ENCODE measurements at places on chromosomes 7 and 10.

DNA sequence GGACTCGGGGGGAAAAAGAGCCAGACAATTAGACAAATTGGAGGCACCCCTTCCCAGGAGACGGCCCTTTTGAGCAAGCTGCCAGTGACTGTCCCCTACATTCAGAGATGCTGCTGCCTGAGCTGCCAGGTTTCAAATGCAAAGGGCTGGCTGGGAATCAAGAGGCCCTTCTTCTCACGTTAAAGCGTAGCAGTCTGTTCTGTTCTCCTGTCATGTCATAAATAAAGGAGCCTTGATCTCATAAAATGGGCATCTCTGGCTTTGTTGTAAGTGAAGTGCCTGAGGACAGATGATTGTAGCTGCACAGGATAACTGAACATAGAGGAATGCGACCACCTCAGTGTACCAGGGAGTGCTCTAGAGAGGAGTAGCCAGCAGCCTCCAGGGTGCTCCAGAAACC, 917.9 kb downstream of the GRID1 start:
- no peak for DNase-seq

- DNase-seq: no peak
Measured at GRCh38 chr7:36272567-36273269, 116.9 kb upstream of the ANLN start.

DNA sequence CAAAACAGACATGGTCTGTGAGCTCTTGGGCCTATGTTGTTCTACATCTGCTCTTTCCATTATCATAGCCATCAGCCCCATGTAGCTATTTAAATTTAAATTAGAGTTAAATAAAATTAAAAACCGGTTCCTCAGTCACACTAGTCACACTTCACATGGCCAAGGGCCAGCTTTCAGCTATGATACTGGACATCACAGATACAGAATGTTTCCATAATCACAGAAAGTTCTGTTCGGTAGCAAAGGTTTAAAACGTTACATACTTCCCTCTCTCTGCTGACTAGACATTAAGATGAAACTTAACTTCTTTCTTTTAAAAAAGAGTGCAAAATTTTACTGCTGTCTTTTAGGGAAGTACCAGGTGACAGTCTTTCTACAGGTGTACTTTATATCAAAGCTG, 43.0 kb downstream of the SRPK2 start:
- DNase-seq: no peak

- DNase-seq: no peak
Measured at GRCh38 chr7:119903085-119903484, 369.9 kb upstream of the KCND2 start.

GRCh38 chr7:155878250-155878649, 66.0 kb upstream of the SHH start:
- no peak for DNase-seq

DNA sequence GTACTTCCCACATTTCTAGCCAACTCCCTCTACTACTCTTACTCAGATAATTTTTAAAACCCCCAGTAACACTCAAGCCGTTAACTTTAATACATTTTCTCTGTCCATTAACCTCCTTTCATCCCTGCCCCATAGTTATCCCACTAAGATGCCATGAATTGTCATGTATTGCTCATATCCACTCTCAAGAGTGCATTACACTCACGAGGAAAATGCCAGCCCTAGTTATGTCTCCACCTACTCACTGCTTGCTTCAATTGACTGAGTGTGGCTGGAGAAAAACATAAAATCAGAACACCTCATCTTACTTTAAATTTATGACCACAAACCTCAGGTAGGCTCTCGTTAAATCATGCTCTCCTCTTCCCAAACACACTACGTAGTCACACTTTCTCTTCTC, 324.1 kb upstream of the NPSR1 start:
- no peak for DNase-seq

DNA sequence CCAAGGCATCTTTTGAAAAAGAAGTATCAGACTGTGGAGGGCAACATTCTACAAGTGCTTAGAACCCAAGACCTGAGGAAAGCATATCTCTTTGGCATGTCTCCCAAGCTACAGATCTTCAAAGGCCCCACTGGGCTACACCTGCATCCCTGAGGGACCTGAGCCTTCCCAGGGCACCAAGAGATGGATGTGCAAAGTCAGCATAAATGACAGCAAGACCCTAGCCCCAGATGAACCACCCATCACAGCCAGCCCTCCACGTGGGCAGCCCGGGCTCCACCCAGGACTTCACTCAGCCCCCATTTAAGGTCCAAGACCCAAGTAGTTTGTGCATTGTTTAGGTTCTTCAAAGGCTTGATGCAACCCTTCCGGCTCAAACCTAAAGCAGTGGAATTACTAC, 123.5 kb downstream of the SFMBT2 start:
- DNase-seq: no peak

- DNase-seq: no peak
Measured at GRCh38 chr7:90945104-90945787, 319.0 kb upstream of the FZD1 start.

DNA sequence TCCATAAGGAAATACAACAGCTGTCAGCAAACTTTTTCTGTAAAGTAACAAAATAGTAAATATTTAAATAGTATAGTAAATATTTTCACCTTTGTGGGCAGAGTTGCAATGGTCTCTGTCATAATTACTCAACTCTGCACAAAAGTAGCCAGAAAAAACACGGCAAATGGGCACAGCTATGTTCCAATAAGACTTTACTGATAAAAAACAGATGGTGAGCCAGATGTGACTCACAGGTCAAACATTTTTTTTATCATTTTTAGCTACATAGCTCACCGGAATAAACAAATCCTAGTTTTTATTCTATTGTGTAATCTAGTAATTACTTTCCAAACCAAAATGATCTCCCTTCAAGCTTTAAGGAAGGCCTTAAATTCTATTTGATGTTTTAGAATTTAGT, 55.3 kb downstream of the NCAPG2 start:
- DNase-seq: no peak

GRCh38 chr7:17474724-17475344, 176.4 kb downstream of the AHR start:
- DNase-seq: no peak

GRCh38 chr7:13742811-13743210, 246.7 kb downstream of the ETV1 start:
- no peak for DNase-seq

- no peak for DNase-seq
Measured at GRCh38 chr7:121271098-121271497, 57.7 kb upstream of the WNT16 start.

DNA sequence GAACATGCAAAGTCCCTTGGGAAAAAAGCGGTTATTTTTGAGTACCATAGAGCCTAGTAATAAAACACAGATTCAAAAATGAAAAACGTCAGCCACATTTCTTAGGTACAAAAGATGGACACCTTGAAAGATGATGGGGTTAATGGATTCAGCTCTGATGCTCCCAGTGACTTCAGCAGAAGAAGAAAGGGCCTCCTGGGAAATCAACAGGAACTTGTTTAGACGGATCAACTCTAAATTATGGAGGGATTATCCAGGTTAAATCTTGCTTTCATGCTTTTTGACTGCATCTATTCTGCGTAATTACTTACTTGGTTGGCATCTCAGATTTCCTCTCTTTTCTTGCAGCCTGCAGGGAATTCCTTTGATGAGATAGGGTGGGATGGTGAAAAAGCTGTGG, 82.5 kb downstream of the TMEM178B start:
- DNase-seq: no peak

- peak; percentile 48 for DNase-seq
Measured at GRCh38 chr7:32905175-32905662, 13.7 kb upstream of the KBTBD2 start.

Data from stimulated activated CD4-positive, alpha-beta T cell treated with anti-CD3 and anti-CD28 coated beads, Interleukin-12 subunit alpha, Interleukin-12 subunit beta, amount 100 ng/mL, for 24 hours (primary cell).